ENCODE measurements at places on chromosomes 11 and 22.

- no peak for DNase-seq
Observed at GRCh38 chr22:35837101-35837727, 119.5 kb downstream of the APOL5 start.

GRCh38 chr22:45543243-45543642 is 40.6 kb downstream of the FBLN1 start:
- no peak for DNase-seq

DNA sequence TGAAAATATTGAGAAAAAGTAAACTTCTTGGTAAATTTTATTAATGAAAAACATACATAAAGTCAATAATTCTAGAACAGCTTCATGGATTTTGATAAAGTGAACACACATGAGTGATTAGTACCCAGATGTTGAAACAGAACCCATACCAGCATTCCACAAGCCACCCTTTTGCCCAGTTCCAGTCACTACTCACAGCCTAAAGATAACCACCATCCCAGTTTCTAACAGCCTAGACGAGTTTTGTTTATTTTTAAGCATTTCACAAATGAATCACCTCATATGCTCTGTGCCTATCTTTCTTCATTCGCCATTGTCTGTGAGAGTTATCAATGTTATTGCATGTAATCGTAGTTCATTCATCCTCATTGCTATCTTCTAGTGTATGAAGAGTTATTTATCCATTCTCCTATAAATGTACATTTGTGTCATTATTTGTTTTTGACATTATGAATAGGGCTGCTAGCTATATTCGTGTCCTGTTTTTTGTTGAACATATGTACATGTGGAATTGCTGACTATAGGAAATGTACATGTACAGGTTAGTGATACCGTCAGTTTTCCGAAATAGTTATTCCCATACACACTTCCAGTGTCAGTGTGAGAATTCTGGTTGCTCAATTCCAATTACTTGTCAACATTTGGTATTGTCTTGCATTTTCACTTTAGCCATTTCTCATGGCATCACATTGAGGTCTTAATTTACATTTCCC is 44.5 kb upstream of the TEAD1 start:
- DNase-seq: no peak

DNA sequence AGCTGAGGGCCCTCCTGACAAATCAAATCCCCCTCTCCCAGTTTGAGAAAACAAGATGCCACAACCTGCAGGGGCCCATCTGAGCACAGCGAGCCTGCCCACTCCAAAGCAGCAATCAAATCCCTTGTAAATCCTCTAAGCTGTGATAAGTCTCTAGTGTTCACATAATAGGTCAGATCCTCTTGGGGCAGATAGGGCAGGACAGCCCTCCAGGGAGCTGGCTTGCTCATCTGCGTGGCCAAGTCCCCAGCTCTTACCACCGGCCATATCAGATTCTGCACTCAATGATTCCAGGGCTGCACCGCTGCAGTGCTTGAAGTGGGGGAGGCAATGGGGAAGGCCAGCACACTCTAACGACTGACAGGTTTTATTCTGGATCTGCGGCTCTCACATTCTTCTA is 29.6 kb upstream of the FLI1 start:
- no peak for DNase-seq

DNA sequence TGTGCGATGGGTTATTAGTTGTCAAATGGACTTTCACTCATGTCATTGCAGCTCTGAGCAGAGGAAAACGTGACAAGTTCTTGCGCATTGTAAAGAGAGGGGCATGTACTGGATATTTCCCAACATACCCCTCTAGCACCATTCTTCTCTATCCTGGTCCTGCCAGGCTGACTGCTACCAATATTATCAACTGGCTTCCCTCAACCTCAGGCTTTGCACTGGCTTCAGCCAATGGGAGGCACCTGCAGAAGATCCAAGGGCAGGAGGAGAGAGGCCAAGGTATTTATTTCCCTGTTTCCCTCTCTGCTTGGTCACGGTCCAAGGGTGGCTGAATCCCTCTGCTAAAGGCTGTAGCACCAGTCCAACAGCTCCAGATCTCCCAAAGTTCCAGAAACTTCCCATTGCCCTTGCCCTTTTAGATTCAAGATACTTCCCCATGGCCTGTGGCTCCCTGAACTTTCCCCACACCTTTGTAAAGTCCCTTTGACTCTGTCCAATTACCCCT is 175.6 kb upstream of the NECTIN1 start:
- DNase-seq: no peak

DNA sequence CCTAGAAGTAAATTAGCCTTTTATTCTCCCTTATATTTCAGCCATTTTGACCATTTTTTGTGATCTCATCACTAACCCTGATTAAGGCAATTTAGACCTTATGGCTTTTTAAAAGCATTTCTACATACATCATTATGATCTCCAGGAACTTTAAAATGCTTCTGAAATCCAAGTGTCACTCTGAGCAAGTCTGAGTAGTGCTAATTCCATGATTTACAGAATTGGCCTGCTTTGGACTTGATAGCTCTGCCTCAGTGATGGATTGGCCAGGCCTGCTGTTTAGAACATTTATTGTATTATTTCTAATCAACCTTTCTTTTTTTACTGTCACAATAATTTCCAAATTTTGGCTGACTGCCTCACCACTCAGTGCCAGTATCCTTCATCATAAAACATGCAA is 116.4 kb downstream of the KCNA4 start:
- no peak for DNase-seq

- no peak for DNase-seq
Observed at GRCh38 chr11:57512646-57513451, 2.7 kb downstream of the SLC43A1 start.

- no peak for DNase-seq
Observed at GRCh38 chr11:95367726-95368125, 136.7 kb upstream of the SESN3 start.

DNA sequence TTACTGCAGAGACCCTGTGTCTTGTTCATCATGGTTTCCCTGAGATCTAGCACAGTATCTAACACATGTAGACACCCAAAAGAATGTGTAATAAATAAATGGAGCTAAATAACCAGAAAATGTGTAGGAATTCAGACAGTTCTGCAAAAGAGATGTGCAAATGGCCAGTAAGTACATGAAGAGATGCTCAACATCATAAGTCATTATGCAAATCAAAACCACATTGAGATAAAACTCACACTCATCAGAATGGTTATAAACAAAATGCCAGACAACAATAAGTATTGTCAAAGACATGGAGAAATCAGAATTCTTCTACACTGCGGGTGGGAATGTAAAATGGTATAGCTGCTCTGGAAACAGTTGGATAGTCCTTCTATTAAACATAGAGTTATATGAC is 88.5 kb downstream of the RBFOX2 start:
- no peak for DNase-seq

DNA sequence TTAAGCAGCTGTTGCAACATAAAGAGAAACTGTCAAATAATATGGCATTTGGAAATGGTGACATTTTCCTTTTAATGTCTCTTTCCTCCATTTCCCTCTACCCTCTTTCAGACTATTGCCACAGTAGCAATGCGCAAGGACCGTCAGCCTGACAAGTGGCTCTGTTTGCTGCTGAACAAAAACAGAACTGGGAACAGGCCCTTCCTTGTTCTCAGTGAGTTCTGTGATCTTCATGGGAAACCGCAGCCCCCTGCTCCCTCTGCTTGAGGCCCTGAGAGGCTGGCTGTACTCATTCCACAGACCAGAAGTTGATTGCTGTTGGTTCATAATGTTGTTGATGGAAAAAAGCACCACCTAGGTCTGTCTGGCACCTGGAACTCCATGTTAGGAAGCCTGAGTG is 559.7 kb downstream of the OPCML start:
- DNase-seq: no peak

- no peak for DNase-seq
Observed at GRCh38 chr11:69304686-69305085, 10.7 kb downstream of the MYEOV start.

- no peak for DNase-seq
Observed at GRCh38 chr11:68266936-68267880, 4.6 kb downstream of the C11orf24 start.

- no peak for DNase-seq
Observed at GRCh38 chr11:65356394-65356972, 1.9 kb downstream of the TIGD3 start.

DNA sequence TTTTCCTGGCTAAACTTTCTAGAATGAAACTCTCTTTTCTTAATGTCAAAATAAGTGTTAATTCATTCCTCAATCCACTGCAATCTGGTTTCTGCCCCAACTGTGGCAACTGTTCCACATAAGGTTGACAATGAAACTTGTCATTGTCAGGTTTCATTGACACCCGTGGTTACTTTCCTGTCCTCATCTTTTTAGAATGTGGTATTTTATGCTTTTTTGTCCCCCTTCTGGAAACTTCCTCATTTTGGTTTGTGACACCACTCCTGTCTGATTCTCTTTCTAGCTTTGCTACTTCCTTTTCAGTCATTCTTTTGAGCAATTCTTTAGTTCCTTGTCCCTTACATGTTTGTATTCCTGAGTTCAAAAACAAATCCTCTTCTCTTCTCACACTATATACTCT is 7.5 kb upstream of the PDE3B start:
- DNase-seq: no peak

- DNase-seq: no peak
Observed at GRCh38 chr11:43504316-43504950, 145.7 kb downstream of the TTC17 start.

GRCh38 chr11:36945384-36945783 is 347.3 kb upstream of the RAG2 start:
- no peak for DNase-seq
